ENCODE measurements at places on chromosomes 5 and 9.

GRCh38 chr5:67897980-67898379 lies 317.6 kb upstream of the PIK3R1 start:
- DNase-seq: no peak

GRCh38 chr9:129712634-129713401 lies 40.0 kb downstream of the PTGES start:
- DNase-seq: no peak

DNA sequence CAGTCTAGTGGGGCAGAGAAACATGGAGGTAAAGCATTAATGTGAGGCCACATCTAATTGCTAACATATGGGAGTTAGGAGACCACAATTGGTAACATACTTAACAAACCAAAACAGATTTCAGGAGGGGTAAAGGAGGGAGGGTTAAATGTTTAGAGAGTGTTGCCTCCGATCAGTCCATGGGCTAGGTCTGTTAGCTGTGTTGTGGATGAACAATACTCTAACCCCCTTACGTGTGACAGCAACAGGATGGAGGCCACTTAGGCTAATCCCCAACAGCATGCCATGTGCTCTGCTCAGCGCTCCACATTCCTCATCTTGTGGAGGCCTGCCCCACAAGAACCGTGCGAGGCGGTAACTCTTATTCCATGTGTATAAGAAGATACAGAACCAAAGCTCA lies 167.0 kb downstream of the CRB2 start:
- DNase-seq: no peak

DNA sequence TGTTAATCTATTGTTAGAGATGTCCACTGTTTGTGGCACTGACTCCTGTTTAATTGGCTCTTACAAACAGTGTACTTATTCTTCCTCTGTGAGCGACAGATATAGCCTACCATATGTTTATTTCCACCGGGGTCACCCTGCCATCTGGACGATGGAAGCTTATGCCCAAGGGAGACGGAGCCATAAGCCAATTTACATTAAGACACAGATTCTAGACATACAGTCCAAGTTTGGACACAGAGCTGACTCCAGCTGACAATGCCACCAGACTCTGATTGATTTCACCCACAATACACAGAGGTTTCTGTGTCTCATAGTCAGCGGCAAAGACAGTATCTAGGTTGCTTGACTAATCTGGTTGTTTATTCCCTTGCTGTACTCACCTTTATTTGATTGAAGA lies 198.9 kb downstream of the ENC1 start:
- DNase-seq: no peak

DNA sequence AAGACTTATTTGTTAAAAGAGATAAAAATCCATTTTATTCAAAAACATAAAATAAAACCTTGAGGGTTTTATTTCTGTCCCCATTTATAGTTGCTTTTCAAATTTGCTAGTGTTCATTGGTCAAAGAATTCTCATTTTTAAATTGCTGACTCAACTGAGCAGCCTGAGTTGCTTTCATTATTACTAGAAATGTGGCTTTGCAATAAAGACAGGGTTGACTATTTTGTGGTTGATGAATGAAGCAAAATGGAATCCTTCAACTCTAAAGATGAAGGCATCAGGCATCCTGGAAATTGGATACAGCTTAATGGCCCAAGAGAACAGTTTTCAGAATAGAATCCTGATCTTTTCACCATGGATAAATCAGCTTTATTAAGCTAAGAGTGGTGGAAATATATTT lies 23.9 kb upstream of the PPP3R2 start:
- DNase-seq: no peak

- DNase-seq: no peak
Observed at GRCh38 chr9:97307091-97307490, 368 bp upstream of the CCDC180 start.

GRCh38 chr9:72534931-72535330 lies 13.5 kb downstream of the TMC1 start:
- no peak for DNase-seq

GRCh38 chr5:133870661-133871060 lies 97.8 kb downstream of the C5orf15 start:
- DNase-seq: peak; percentile 89

GRCh38 chr5:179818746-179819295 lies 1.9 kb upstream of the SQSTM1 start:
- peak; percentile 93 for DNase-seq

- no peak for DNase-seq
Observed at GRCh38 chr9:113397203-113397631, 3.9 kb downstream of the ALAD start.

DNA sequence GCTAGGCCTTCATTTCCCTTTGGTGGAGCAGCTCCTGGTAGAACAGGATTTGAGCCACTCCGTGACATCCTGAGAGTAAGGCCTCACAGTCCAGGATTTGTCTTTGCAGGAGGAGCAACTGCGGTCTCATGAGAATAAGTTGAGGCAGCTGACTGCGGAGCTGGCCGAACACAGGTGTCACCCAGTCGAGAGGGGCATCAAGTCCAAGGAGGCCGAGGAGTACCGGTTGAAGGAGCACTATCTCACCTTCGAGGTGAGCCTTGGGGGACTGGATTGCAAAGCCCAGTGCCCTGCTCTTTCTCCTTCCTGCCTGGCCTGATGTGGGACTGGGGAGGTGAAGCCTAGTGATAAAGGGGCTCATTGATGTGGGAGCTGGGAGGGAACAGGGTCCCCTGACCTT lies 44.3 kb downstream of the PSD2 start:
- no peak for DNase-seq

- DNase-seq: no peak
Observed at GRCh38 chr9:472479-473075, 257.9 kb downstream of the DOCK8 start.

DNA sequence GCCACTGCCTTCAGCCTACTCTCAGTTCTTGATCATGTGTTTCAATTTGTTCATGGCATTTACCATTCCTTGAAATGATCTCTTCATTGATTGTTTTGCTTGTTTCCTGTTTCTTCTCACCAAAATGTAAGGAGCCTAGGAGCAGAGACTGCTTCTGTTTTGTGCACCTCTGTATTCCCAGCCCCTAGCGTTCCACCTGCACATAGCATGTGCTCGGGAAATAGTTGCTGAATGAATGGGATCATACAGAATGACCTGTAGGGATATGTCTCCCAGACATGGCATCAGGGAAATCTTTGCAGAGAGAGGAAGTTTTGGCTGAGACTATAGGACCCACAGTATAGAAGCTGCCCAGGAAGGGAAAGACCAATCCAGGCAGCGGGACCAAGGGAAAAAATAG lies 6.2 kb upstream of the CERCAM start:
- peak; percentile 17 for DNase-seq

DNA sequence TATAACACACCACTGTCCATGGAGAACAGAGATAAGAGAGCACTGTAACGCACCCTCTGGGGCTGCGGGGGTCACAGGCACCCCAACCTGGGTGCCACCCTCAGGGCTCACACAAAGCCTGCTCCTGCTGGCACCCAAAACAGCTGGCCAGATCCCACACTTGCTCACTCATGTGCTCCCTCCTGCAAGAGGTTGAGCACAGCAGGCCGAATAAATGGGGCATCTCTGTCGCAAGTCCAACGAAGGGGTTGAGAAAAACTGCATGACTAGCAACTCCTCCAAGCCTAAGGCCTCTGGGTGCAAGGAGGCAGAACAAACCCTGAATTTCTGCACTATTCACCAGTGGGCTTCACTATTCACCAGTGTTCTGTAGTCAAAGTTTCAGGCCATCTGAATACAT lies 80.3 kb downstream of the SECISBP2 start:
- no peak for DNase-seq

Measured in ACHN (cell line).